NCI-H1092 (cell line): ENCODE measurements at places on chromosomes 7 and 10.

GRCh38 chr7:83579740-83580139, 69.2 kb downstream of the SEMA3E start:
- no peak for DNase-seq

GRCh38 chr10:108180878-108181277, 1016.4 kb upstream of the SORCS1 start:
- DNase-seq = no peak

DNA sequence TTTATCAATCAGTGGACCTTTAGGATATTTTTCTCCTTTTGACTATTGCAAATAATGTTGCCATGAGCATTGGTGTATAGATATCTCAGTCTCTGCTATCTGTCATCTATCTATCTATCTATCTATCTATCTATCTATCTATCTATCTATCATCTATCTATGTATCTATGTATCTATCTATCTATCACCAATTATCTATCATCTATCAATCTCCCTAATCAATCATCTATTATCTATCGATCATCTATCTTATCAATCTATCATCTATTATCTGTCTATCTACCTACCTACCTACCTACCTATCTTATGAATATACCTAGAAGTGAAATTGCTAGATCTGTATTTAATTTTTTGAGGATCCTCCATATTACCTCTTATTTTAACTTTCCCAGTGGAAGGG, 69.6 kb downstream of the EMX2 start:
- no peak for DNase-seq

GRCh38 chr10:70928140-70928539, 39.8 kb upstream of the PCBD1 start:
- DNase-seq = no peak

- no peak for DNase-seq
Observed at GRCh38 chr10:43249151-43249961, 17.5 kb downstream of the RASGEF1A start.

DNA sequence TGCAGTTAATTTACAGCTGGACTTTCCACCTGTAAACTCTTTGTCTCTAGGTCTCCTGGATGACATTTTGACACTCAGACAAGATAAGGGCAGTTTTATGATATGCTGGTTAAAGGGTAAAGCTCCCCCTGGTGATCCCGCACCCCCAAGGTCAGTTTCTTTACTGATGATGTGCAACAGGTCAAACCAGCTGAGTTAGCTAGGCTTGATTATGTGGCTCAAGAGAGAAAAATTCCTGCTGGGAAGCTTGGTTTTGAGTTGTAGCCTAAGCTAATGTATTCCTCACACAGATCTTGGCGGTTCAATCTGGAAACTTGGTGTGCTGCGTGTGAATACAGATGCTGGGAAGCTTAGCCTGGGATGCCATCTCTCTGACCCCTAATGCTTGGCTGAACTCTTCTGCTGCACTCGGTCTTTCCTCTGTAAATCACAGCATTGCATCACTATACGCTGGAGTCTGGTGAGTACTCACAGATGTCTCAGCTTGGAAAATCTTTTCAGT, 11.4 kb upstream of the AKR1D1 start:
- no peak for DNase-seq

DNA sequence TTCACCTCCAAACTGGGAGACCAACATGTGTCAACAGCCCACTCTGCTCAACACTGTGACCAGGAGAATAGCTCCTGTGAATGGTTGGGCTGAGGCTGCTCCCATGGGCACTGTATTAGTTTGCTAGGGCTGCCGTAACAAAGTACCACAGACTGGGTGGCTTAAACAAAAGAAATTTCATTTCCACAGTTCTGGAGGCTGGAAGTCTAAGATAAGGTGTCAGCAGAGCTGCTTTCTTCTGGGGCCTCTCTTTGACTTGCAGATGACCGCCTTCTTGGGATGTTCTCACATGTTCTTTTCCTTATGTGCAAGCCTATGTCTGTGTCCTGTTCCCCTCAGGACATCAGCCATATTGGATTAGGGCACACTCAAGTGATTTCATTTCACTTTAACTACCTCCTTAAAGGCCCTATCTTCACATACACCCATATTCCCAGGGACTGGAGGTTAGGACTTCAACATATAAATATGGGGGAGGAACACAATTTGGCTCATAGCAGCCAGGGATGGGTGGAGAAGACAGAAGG, 90.3 kb downstream of the CPED1 start:
- no peak for DNase-seq

- DNase-seq = no peak
Observed at GRCh38 chr10:104472505-104472904, 118.9 kb downstream of the CFAP58 start.

GRCh38 chr7:149355390-149356048, 93.5 kb downstream of the ZNF783 start:
- no peak for DNase-seq

GRCh38 chr10:13943735-13944398, 357.1 kb downstream of the PRPF18 start:
- no peak for DNase-seq

GRCh38 chr7:73941836-73942551, 81.0 kb downstream of the TMEM270 start:
- no peak for DNase-seq

- no peak for DNase-seq
Observed at GRCh38 chr7:45039106-45039505, 39.1 kb downstream of the CCM2 start.

GRCh38 chr7:102222445-102222844, 64.2 kb upstream of the SH2B2 start:
- no peak for DNase-seq

DNA sequence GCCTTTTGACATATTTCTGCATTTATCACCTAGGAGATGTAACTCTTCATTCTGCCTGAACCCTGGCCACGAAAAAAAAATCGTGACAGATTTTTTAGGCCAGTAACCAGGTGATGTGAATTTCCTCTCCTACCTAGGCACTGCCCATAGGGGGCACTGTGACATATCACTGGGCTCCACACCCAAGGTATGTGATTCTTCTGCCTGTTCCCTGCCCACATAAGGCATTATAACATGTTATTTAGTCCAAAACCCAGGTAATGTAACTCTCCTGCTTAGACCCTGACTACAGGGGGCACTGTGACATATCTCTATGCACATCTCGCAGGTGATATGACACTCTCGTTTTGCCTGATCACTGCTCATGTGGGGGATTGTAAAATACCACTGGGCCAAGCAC, 29.5 kb upstream of the ZNF107 start:
- DNase-seq = no peak

DNA sequence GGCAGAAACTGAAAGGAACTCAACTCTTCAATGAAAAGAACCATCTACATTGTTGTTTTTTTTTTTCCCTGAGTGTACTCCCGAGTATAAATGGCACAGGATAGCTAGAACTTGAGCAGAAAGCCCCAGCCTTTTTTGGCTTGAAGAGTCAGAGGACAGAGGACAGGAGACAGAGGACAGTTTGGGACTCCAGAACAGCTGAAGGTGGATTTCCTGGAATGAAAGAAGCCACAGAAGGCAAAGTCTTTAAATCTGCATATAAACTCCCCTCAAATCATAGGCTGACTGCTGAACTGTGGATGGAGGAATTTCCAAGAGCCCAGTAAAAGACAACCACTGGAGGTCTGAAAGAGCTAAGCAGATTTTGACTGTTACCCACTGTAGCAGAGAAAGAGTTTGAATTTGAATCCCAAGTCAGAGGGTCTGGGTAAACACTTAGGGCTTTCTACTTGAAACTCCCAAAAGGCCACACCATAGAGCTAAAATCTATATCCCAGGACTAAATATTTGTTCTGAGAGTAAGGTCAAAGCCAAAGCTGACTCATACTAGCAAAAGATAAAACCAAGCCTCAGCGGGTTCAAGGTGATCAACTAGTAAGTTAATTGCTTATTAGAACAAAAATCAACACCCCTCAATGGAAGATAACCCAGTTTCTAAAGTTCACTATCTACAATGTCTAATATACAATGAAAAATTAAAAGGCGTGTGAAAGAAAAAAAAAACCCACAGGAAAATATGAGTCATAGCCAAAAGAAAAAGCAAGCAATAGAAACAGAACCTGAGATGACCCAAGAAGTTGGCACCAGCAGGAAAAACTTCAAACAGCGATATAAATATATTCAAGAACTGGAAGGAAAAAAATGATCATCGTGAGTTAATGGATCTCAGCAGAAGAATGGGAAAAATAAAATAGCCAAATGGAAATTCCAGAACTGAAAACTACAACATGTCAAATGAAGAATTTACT, 1.8 kb upstream of the OPN1SW start:
- DNase-seq = no peak

DNA sequence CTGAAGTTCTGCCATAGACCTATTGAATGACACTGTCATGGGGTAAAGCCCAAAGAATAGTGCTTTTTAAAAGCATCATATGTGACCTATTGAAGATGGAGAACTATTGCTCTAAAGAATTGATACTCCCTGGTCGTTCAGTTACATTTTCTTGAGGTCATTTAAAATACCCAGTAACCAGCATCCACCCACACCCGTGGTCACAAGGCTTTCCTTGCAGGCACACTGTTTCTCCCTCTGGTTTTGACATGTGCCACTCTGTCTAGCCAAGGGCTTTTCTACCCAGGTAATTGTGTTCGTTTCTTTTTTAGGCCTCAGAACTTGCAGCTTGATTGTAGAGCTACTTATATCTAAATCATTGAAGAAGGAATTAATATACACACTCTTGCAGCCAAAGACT, 68.3 kb upstream of the LYZL2 start:
- no peak for DNase-seq

GRCh38 chr10:120505866-120506265, 48.8 kb downstream of the PLPP4 start:
- no peak for DNase-seq

DNA sequence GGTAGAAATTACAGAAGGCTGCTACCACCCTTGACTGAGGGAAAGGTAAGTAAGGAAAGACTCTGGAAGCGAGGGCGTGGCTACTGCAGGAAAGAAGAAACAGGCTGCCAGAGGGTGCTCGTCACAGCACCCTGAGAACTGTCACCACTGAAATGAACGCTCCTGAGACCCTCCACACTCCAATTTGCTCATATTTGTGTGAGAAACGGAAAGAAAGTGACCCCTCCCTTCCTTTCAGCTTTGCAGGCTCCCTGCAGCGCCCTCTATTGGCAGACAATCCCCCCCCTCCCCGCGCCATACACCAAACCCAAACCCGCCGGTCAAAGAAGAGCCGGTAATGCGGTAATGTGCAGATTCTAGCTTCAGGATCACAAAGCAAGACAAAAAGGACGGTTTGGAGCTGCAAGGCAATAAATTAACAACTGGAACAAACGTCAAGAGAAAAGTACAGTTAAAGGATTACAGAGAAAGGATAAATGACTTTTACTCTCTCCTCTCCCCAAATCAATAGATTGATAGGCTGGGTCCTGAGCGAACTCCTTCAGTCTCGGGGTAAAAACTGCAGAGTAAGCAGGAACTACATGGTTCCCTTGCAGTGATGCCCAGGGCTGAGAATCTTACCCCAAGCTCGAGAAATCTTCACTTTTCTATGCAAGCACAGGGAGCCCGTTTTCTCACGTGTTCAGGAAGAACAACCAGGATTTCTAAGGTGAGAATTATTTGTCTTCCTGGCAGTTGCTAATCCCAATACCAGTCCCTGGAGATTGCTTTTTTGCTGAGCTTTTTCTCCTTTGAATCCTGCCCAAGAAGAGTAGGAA, 47.6 kb downstream of the STEAP1B start:
- no peak for DNase-seq

GRCh38 chr7:101559586-101559985, 69.5 kb downstream of the MYL10 start:
- no peak for DNase-seq

DNA sequence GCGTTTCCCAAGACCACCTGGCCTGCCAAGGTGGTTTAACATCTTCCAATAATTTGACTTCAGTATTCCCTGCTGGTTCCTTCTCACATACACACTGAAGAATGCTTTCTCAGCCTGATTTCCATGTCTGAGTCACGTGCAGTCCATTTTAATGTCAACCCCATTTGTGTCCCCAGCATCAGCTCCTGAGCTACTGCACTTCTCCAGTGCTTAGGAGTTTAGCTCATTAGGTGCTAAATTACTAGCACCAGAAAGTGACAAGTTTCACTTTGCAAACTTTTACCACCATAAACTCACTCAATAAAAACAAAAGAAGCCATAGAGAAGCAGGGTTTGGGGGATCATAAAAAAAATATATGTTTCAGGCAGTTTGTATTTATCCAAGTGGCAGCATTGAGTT, 279.3 kb upstream of the SORCS1 start:
- no peak for DNase-seq

GRCh38 chr7:128236924-128237586, 4.0 kb upstream of the LEP start:
- no peak for DNase-seq

DNA sequence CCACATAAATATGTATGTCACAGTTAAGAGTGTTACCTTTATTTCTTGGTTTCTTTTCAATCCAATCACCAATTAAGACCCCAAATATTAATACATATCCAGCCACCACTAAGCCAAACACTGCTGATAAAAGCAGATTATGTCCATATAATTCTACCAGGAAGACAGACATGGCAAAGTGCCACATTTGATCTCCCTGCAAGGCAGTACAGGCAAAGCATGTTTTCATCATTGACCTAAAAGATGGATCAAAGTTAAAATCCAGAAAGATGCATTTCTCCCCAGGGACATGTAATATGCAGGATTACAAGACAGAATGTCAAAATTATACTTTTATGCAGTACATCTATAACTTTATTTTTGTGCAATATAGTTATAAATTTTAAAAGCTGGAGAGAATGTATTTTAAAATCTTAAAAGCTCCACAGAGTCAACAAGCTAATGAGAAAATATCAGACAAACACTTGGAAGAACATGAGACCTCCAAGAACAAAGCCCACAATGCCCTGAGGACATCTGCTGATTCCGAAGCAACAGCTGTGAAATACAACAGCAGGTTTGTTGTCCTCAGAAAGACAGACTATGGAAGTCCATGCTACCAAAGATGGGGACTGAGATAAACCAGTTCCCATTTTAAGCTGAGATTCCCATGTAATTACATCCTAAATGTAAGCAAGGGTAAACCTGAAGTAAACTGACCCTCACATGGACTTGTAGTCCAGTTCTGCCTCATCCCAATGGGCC, 54.5 kb upstream of the TOMM7 start:
- no peak for DNase-seq
